Germinal center (tissue), 1 donor: ENCODE measurements at places on chromosomes 11 and 22.

DNA sequence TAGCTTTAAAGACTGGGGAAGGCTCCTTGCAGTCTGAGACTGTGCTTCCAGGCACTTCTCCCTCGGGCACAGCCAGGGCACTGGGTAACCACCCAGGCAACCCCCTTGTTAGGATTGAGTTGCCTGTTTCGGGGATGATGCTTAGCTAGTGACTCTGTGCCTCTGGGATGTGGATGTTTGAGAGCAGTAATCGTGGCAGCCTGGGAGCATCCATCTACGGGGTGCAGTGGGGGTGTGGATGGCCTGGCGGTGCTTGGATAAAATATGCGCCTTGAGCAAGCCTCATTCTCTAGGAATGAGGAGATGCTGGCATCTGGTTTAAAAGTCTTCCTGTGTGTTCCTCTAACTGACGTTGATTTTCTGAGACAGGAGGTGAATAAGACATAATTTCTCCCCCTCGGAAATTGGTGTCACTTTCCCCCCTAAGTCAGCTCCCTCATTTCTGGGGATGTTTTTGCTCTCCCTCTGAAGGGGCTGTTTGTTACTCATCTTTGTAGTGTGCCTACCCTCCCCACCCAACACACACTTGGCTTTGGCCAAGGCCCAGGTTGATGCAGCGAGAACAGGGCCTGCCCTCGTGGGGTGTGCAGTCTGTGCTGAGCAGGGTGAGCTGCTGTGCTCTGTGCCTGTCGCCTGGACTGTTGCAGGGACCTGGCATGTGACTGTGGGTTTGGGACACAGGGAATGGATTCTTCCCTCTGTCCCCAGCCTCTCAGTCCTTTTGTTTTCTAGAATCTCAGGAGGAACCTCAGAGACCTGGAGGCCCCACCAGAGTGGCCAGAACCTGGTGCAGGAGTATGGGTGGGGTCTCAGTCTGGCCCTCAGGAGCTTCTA is 2.0 kb downstream of the GNAZ start:
- no peak for DNase-seq

DNA sequence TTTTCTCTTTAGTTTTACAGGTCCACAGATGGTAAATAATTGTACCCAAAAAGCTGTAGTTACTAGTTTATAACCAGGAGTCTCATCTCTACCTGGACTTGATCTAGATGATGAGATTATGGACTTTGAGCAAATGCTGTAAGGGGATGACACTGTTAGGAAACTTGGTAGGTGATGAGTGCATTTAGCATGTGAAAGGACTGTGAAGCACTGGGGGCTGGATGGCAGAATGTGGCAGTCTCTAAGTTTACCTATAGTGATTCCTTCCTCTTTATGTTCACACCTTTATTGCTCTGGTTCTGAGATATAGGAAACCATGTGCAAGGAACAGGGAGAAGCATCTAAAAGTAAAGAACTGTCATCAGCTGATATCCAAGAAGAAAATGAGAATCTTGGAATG is 230.7 kb upstream of the CHORDC1 start:
- no peak for DNase-seq

DNA sequence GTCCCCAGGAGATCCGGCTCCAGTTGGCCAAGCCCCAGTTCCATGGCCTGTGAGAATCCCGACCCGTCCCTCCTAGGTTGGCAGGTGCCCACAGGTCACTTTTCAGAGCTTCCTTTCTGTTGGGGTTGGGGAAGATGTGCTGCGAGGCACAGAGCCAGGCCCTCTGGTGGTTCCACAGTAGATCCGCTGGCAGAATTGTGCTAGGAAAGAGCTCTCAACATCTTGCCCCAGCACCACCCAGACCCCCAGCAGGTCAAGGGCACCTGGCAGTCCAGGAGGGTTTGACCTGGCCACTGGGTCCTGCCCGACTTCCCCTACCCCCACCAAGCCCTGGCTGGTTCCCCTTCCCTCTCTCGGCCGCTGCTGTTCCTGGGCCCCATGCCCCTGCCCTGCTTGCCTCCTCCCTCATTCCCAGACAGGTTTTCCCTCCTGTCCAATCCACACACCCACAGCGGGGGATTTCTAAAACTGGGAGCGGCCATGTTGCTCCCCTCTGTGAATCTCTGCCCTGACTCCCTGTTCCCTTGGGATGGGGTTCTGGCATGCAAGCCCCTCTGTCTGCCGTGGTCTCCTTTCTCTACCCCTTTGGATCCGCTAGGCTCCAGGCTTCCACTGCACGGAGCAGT is 26.2 kb upstream of the GCAT start:
- no peak for DNase-seq

- DNase-seq: no peak
Measured at GRCh38 chr11:124605719-124606118, 5.5 kb upstream of the PANX3 start.

- no peak for DNase-seq
Measured at GRCh38 chr11:58060535-58060934, 29.8 kb downstream of the OR6Q1 start.

DNA sequence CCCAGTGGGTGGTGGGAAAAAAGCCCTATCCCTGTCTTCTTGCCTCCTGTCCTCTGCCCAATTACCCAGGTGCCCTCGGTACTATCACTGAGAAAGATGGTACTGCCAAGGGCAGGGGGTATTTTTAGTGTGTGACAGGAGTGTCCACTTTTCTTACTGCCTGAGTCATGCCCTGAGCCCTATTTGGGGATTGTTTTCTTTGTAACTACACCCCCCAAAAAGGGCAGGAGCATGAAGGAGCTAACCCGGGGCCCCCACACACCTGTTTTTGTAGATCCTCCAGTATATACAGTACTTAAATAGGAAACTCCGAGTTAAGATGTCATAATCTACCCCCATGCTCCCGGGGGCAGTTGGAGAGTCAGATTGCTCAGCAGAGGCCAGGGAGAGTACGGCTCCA is 3.8 kb downstream of the SMTNL1 start:
- no peak for DNase-seq

GRCh38 chr11:12287009-12287373 is 90.4 kb upstream of the PARVA start:
- DNase-seq: no peak

- no peak for DNase-seq
Measured at GRCh38 chr11:13258855-13259254, 18.7 kb upstream of the BMAL1 start.

GRCh38 chr11:119712459-119713358 is 16.3 kb downstream of the NECTIN1 start:
- no peak for DNase-seq

DNA sequence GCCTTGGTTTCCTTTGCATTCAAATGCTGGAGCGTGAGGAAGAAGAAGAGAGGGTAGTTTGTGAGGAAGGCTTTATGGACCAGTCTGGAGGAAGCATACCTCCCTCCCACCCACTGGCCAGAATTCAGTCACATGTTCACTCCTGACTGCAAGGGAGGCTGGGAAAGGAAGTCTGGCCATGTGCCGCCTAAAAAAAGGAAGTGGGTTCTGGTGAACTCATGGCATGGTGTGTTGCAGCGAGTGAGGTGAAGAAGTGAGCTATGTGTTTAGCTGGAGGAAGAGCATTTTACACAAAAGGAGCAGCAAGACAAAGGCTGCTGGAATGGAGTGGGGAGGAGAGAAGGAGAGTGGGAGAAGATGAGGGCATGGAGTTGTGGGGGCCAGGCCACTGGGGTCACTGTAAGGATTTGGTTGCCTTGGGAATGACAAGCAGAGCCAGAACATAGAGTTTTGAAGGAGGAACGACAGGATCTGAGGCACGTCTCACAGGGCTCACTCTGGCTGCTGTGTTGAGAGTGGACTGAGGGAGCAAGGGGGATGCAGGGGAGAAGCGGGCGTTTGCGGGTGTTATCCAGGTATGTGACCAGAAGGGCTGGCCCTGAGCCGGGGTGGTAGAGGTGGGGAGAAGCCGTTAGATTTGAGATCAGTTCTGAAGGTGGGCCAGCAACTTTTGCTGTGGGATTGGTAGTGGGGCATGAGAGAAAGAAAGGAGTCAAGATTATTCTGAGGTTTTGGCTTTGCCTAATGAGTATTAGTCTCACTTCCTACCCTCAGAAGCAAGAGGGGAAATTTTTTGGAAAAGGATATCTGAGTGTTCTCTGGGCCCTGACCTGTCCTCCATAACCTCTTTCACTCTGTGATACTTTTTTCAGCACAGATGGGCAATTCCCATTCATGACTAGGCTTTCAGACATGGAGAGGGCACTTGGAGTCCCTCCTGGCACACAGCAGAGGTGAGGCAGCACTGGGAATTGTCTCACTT is 26.4 kb downstream of the BMAL1 start:
- no peak for DNase-seq

DNA sequence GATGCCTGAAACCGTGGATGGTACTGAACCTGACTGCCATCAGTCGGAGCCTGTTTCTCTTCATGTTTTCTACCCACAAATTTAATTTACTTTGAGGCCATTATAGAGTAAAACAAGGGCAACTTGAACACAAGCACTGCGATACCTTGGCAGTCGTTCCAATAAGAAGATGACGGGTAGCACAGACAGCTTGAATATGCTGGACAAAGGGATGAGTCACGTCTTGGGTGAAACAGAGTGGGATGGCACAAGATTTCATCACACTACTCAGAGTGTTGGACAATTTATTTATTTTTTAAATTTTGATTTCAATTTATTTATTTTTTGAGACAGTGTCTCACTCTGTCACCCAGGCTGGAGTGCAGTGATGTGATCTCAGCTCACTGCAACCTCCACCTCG is 5.7 kb downstream of the DIXDC1 start:
- DNase-seq: no peak

DNA sequence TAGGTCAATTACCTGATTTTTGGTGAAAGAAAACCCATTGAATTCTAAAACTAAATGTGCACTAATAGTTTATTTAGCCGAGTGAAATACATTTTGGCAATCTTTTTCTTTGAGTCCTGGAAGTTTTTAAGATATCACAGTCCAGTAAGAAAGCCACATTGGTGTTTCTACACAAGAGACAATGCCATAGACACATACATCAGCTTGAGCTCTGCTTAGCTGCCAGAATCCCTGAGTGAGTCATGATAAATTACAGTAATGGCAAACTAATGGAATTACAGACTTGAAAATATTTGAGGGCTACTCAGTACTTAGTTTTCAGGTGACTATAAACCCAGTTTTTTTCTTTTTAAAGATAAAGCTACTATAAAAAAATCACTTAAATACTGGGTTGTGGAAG is 155.4 kb downstream of the OR4C45 start:
- DNase-seq: no peak

DNA sequence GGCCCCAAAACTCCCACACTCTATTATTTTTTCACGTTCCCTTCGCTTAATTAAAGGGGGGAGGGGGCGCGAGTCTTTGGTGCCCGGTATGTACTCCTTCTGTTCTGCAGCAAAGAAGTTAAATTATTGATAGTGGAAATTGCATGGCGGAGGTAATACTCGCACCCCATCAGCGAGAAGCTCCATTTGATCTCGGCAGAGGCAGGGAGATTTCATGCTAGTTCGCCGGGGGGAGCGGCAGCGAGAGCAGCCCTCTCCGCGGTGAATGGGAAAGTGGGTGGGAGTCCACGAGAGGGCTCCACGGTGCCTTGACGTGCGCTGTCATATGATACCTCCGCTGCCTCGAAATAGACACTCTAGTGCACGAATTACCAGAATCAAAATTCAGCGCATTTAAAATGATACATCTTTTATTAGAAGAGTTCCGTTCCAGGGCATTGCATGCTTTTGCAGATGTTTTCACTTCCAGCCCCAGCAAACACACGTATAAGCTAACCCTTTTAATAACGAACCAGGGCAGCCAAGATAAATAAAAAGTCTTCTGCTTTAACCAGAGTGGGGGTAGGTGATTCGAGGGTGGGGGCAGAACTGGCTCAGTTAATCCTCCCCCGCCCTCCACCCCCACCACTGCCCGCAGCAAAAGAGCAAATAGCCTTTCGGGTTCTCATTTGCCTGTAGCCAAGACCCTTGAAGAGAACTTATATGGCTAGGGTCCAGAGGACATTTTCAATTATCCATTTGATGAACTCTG is 1.3 kb upstream of the BDNF start:
- DNase-seq: no peak

DNA sequence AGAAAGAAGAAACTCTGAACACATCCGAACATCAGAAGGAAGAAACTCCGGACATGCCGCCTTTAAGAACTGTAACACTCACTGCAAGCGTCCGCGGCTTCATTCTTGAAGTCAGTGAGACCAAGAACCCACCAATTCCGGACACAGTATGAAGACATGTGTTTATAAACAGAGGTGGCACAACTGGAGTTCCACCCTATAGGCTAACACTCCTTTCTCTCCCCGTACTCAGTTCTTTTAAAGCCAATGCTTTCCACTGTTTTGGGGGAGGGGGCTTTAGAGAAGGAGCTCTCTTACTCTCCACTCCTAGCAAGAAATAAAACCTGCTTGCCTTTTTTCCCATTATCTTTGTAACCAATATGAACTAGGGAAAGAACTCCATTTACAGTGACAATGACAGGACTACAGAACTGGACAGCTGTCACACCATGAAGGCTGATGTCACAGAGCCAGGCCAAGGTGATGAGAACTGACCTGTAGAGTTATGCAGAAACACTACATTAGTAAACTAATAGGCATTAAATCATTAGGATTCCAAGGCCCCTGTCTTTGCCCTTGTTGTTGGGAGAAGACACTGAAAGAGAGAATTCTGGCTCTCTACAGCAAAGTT is 733 bp downstream of the TRIM5 start:
- DNase-seq: no peak

GRCh38 chr11:104301776-104302175 is 137.8 kb upstream of the PDGFD start:
- DNase-seq: no peak

DNA sequence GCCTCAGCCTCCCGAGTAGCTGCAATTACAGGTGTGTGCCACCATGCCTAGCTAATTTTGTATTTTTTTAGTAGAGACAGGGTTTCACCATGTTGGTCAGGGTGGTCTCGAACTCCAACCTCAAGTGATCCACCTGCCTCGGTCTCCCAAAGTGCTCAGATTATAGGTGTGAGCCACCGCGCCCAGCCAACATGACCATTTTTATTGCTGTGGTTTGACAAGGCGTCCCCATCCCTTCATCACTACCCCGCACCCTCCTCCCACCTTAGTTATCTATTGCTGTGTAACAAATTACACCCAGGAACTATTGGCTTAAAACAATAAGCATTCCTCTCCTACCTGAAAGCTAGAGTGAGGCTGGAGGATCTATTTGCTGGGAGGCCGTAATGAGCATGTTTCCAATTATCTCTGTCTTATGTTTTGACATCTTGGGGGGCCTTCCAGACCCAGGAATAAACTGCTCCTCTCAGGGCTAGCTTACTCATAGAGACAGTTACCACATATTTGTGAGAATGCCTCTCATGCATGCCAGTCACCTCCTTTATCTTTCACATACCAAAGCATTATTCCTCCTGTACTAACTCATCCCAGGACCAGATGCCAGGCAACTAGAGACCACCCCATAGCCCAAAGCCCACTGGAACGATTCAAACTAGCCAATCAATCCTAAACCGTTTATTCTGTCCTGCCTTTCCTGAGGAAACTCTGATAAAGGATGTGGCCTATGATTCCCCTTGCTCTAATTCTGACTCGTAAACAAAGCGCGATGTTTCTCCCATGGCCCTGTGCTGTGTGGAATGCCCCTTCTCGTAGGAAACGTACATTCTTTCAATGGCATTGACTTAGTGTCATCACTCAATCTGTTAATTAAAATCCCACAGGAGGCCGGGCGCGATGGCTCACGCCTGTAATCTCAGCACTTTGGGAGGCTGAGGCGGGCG is 19.4 kb downstream of the SNU13 start:
- no peak for DNase-seq
